AG09309 (cell line): ENCODE measurements at places on chromosomes 2 and 18.

DNA sequence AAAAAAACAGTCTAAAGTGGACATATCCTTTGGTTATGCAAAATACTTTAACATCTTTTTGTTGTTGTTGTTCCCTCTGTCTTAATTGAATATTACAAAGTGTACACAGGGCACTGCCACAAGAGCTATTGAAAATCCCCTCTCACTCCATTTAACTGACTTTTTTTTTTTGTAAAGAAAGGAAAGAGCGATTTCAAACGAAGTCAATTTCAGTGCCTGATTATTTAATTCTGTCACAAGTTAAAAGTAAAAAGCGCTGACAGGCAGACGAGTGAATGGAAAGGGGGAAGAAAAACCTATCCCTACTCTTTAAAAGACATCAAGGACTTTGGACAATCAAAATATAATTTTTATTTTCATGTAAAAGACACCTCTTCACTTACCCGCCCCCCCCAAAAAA, 1.9 kb downstream of the FIGN start:
- DNase-seq: no peak

DNA sequence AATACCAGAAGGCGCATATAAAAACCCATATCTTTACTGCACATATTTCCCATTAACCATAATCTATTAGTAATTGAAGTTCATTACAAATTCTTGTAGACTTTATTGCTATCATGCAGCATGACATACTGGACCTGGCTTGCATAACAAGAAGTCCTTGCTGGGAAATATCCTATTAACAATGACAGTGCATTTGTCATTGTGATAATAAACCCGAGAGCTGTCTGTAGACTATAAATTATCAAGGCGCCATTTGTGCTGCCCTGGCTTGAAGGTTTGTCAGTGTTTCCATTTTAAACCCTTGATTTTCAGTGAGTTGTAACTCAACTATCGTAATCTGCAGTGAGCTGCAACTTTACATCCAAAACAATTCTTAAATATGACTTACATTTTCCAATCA, 59.0 kb downstream of the HNMT start:
- DNase-seq: no peak

DNA sequence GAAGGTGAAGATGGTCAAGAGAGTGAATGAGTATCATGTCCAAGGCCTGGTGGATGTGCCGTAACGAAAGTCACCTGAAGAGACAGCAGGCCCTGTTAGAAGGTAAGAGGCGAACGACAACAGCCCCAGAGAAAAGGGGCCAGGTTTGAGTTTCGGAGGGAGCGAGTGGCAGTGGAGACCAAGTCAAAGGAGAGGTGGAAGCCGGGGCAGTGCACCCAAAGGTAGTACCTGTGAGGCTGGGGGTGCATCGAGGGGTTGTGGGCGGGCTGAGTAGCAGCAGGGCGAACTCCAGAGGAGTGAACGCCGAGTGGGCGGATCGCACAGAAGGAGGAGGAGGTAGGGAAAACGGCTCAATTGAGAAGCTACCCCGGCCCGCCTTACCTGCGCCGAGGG, 358 bp downstream of the USP37 start:
- DNase-seq: peak; percentile 5

- DNase-seq: no peak
These were observed 99.1 kb downstream of the GREB1L start for GRCh38 chr18:21341141-21341540.

DNA sequence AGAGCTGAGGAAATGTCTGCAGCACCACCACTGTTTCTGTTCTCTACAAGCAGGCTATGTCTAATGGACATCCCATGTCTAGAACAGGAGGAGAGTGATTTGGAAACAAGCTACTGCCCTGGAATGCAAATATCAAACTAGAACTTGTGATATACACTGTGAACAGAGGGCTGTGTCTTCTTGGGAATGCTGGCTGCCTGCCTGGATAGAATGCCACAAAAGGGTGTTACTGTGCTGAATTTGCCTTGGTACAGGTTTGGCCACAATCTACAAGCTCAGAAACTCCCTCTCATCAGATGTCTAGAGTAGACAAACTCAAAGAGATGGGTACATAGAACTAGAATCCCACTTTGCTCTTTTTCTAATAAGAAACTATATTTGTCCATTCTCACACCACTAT, 170.5 kb downstream of the NYAP2 start:
- no peak for DNase-seq

GRCh38 chr2:17646838-17647701, 106.5 kb downstream of the SMC6 start:
- DNase-seq: no peak

- no peak for DNase-seq
These were observed 20.7 kb downstream of the TOGARAM2 start for GRCh38 chr2:29001806-29002205.

GRCh38 chr2:18154259-18154658, 275.8 kb downstream of the KCNS3 start:
- no peak for DNase-seq
